ENCODE measurements at places on chromosomes 5 and 9. TPM values are rescaled to one million over a fixed set of nuclear protein-coding genes. Genes with fewer than 3 reads are reported as not detected.

Gene NDUFS6
- total RNA-seq, result 9.4 TPM

Gene RNF180
- 1.2 TPM for total RNA-seq

Gene MCC
- 6.0 TPM for total RNA-seq

Gene RMRP
- total RNA-seq, result 39,103 TPM

Gene RLN2
- total RNA-seq, result not detected

Gene SLCO6A1
- total RNA-seq, result not detected

Gene SPATA31C1
- not detected for total RNA-seq

Gene HNRNPH1
- total RNA-seq, result 384 TPM

Gene ENTPD2
- not detected for total RNA-seq

Gene ST8SIA4
- 7.5 TPM for total RNA-seq

Gene SCGB3A2
- not detected for total RNA-seq

Gene HRCT1
- total RNA-seq, result 0.39 TPM

Measured in placental epithelial cell (primary cell).